ENCODE measurements at places on chromosomes 4 and X. TPM values are rescaled to one million over a fixed set of nuclear protein-coding genes. Genes with fewer than 3 reads are reported as not detected.

Gene IGFBP7
- total RNA-seq = 61.9 TPM

GRCh38 chr4:89113415-89113814 is 2.1 kb downstream of the TIGD2 start:
- no peak overlapping the region for H3K27ac ChIP-seq
- H3K27me3 ChIP-seq = no peaks in the 10 kb centered on the region
- H3K4me3 ChIP-seq = no peak overlapping the region

DNA sequence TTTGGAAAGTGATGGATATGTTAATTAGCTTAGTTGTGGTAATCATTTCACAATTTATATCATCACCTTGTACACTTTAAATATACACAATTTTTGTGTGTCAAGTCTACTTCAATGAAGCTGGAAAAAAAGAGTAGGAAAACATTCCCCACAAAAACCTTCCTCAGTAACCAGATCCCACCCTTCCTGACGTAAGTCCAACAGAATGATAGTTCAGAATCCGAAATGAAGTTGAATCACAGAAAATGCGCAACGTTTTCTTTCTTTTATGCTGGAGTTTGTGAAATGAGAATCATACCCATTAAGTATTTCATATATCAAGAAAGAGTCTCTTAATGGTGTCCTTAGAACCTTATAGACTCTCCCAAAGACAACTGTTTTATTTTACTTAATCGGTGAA is 292.9 kb downstream of the USP46 start:
- H3K27me3 ChIP-seq = no peaks in the 10 kb centered on the region
- H3K27ac ChIP-seq = no peak overlapping the region
- H3K4me3 ChIP-seq = no peak overlapping the region

DNA sequence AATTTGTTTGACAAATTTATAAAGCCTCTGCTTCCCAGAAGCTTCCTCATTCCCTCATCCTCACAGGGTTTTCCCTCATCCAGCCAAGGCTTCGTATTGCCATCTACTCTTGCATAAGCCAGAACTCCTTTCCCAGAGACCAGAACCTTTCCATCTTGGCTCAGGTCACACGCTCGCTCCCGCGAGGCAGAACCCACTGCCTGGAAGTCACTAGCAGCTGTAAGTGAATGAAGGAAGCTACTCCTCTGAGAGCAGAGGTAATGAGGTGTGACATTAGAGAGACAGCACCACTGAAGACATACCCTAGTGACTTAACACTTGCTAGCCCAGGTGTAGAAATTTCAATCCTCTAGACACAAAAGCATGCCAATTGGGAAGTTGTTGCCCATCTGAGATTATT is 52.5 kb downstream of the LHFPL1 start:
- no peak overlapping the region for H3K4me3 ChIP-seq
- H3K36me3 ChIP-seq = no peaks in the 10 kb centered on the region
- no peak overlapping the region for H3K27ac ChIP-seq
- no peak for DNase-seq
- H3K4me1 ChIP-seq = no peaks in the 10 kb centered on the region

Measured in MCF 10A (cell line).